Stimulated activated CD8-positive, alpha-beta memory T cell treated with anti-CD3 and anti-CD28 coated beads, Interleukin-4, amount 100 ng/mL, for 48 hours (primary cell): ENCODE measurements at places on chromosomes 5 and 9.

GRCh38 chr5:124511791-124512190 lies 234.6 kb downstream of the ZNF608 start:
- no peak for DNase-seq

- no peak for DNase-seq
Observed at GRCh38 chr5:153147891-153148623, 342.4 kb upstream of the GRIA1 start.

GRCh38 chr5:91643797-91644196 lies 260.7 kb upstream of the ARRDC3 start:
- no peak for DNase-seq

DNA sequence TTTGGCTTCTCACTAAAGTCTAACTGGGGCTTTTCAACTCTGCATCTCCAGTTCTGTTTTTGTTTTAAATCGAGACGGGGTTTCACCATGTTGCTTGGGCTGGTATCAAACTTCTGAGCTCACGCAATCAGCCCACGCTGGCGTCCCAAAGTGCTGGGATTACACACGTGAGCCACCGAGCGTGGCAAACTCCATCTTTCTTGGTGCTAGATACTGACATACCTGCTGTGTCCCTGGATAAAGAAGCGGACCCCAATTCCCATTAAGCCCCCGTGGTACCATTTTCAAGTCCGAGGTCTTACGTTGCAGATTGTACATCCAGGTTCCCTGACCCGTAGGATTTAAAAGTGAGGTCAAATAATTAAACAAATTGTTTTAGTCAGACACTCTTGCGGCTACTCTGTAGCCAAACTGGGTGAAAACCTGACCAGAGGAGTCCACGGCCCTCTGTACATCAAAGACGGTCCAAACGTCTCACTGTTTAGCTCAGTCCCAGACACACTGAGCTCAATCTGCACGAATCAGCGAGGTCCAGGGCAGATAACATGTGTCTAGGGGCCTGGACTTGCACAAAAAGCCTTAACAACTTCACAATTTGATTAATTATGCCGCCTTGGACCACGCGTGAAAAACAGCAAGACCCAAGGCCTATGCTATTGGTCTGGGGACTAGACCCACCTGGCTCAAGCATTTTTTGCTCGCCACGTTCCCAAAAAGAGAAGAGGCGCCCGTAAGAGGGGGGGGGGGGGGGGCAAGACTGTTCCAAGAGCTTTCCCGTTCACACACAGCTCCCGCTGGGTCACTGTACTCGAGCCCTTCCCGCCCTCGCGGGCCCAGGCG lies 727 bp upstream of the DNAJA1 start:
- no peak for DNase-seq

- no peak for DNase-seq
Observed at GRCh38 chr5:135076051-135076491, 42.0 kb upstream of the PITX1 start.

GRCh38 chr5:100746730-100747129 lies 156.4 kb downstream of the ST8SIA4 start:
- DNase-seq, result no peak

DNA sequence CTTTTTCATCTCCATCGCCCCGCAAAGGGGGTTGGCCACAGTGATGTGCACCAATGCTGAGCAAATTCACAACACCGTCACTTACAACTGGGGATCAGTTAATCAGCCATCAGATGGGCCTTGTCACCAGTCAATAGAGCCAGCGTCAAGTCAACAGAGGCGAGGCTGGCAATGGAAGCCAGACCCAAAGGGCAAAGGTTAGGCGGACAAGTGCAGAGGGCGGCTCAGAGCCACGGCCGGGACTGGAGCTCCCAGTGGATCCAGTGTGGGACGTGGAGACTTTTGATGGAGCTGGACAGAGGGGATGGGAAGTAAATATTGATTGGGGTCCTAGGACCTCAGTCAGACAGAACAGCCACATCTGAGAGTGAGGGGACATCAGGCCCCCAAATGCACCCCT lies 45.7 kb downstream of the DUSP1 start:
- no peak for DNase-seq

GRCh38 chr5:57442080-57442839 lies 40.4 kb downstream of the ACTBL2 start:
- DNase-seq, result no peak

DNA sequence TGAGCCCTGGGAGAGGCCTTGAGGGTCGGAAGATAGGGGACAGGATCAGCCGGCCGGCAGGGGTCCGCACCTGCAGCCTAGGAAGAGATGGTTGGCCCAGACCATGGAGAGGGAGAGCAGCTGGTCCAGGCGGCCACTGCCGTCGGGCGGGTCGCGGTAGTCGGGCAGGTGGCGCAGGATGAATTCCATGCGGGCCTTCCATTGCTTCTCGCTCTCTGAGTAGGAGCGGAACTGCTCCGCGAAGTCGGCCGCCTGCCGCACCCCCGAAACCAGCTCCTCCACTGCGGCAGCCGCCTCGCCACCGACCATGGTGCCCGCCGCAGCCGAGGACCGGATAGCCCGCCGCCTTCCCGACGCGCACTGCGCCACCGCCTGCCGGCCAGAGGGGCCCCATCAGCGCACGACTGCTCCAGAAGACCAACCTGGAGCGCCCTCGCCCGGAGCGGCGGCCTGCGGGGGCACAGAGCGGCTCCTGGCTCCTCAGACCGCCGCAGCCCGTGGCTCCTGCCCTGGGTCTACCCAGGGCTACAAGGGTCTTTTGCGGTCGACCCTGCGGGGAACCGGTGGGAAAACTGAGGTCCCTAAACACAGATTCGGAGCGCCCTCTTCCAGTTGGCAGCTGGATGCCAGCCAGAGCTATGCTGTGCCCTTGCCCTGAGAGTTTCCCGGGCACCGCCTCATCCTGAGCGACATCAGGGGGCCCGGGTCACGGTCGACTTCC lies at the start of gene CDKN2AIPNL:
Gene CDKN2AIPNL (minus strand): TSS at position 336 of the 721 bp plus-strand sequence. CDS start 27 bp downstream, at position 309.
- DNase-seq, result peak; percentile 92

- DNase-seq, result no peak
Observed at GRCh38 chr5:122114501-122114900, 14.8 kb upstream of the ZNF474 start.

DNA sequence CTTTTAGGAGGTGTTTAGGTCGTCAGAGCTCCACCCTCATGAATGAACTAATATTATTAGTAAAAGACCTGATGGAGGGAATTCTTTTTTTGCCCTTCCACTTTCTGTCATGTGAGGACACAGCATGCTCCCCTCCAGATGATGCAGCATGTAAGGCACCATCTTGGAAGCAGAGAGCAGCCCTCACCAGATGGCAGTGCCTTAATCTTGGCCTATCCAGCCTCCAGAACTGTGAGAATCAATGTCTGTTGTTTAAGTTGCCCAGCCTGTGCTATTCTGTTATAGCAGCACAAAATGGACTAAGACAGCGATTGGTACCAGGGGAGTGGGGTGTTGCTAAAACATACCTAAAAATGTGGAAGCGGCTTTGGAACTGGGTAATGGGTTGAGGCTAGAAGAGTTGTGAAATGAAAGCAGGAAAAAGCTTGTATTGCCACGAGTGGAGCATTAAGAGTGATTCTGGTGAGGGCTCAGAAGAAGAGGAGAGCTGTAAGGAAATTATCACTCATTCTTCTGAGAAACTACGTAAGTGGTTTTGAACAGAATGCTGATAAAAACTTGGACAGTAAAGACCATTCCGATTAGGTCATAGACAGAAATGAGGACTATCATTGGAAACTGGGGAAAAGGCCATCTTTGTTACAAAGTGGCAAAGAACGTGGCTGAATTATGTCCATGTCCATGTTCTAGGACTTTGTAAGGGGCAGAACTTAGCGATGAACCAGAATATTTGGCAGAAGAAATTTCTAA lies 28.6 kb downstream of the PTPDC1 start:
- DNase-seq, result no peak

DNA sequence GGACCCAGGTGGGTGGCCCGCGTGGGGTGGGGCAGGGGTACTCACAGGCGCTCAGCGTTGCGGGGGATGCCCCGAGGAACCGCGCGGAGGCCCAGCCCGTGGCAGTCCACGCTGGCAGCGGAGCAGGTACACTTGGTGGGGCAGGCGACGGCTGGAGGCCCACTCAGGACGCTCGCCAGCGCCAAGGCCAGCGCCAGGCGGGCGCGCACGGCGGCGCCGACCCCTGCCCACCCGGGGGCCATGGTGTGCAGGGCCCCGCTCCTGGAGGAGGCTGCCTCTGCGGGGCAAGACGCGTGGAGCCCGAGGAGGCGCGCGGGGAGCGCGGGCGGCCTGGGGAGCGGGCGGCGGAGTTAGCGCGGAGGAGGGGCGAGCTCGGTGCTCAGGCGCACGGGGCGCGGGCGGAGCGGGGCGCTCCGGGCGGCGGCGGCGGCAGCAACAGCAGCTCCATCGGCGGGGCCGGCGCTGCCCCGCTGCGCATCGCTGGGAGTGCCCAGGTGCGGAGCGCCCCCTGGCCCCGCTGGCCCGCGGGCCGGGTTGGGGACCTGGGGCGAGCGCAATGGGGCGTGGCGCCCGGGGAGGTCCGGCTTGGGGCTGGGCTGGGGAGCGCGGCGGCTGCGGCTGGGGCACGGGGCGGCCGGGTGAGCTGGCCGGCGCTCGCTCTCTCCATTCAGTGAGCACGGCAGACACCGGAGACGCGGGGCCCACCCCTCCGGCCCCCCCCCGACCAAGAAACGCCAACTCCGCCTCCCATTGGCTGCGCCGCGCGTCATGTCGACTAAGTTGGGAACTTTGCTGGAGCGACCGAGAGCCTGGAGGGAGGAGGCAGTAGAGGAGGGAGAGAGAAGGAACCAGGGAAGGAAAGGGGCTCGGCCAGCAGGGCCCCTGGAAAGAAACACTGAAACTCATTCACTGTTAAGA lies at the start of gene SLIT3:
Gene SLIT3 (minus strand): TSS at position 672 of the 918 bp plus-strand sequence. CDS start 430 bp downstream, at position 242.
- no peak for DNase-seq

DNA sequence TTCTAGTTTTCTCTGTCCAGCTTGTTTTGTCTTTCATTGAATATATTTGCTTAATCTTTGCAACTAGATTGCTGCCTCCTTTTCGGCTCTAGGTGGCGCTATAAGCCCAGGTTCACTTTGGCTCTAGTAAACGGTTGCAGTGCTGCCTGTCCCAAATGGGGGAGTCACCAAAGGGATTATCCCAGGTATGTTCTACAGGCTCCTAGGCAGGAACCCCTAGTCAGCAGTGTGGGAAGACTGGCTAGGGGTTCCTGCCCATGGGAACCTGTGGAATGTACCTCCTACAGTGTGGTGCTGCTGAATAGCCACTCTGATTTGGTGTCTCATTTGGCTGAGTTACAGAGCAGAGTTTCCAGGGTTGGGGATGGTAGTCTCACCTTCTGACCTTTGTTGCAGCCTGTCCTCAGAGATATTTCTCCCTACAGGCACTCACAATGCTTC lies 85.2 kb downstream of the ARSB start:
- DNase-seq, result peak; percentile 45

GRCh38 chr9:92669527-92669889 lies 423 bp downstream of the IPPK start:
- DNase-seq, result no peak

DNA sequence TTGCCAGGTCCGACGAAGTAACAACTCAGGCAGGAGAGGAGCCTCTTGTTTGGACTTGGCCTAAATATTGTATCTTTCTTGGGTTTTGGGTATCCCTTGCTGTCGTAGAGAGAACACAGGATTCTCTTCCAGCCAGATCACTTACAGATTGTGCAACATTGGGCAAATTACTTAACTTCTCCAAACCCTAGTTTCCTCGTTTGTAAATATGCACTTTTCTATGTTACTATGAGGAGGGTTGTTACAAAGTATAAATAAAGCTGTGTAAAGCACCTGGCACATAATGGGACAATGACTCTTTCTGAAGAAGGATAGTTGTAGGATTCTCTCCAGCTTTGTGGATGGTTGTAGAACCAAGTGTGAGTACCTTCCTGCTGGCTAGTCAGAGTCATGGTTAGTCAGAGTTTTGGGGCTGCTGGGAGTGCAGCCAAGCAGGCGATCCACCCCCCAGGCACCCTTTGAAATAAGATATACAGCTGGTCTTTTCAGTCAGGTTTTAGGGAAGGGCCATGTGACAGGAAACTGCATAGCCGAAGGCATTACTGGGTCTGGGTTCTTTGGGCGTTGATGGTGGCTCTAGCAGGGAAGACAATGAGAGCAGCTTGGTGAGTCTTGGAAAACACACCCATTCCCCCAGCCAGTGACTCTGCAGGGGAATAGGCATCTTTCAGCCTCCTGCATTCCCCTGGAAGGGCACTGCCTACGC lies 49.9 kb upstream of the GDNF start:
- no peak for DNase-seq

GRCh38 chr9:101639785-101640665 lies 45.3 kb upstream of the PPP3R2 start:
- no peak for DNase-seq

- no peak for DNase-seq
Observed at GRCh38 chr9:68750786-68751185, 45.7 kb downstream of the PIP5K1B start.

- no peak for DNase-seq
Observed at GRCh38 chr9:84839541-84839940, 170.0 kb downstream of the NTRK2 start.
